Globus pallidus (tissue), 1 donor: ENCODE measurements at places on chromosomes 3 and 15.
A peak's percentile ranks its signal among the peaks of the same experiment; 100 is the strongest.

DNA sequence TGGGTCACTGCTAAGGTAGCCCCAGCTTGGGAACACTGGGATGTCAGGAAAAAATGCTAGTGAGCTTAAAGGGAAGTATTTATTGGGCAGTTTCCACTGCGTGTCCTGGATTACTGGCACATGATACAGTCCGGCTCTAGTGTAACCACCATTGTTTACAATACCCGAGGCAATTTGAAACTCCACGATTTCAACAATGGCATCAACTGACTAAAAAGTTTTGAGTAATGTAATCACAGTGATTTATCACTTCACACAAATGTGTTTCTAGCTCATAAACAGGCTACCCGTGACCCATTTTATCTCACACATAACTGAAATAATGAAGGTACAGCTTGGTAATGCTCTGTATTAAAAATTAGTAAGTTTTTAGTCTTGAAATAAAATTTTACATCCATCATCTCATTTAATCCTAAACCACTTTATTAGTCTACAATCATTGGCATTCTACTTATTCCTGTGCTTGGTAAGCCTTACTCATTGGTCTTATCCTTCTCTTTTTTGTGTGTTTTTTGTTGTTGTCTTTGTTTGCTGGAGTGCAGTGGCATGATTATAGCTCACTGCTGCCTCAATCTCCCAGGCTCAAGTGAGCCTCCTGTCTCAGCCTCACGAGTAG, 7.6 kb downstream of the ZMAT3 start:
- no peak for DNase-seq

- peak; percentile 60 for DNase-seq
These were observed 4.9 kb downstream of the TMED3 start for GRCh38 chr15:79315623-79316328.

GRCh38 chr3:180287703-180288102, 251.0 kb upstream of the PEX5L start:
- DNase-seq, result no peak

- DNase-seq, result no peak
These were observed 73.1 kb upstream of the LRTM1 start for GRCh38 chr3:55000953-55001352.

GRCh38 chr15:100464256-100464655, 64.5 kb downstream of the CERS3 start:
- no peak for DNase-seq

DNA sequence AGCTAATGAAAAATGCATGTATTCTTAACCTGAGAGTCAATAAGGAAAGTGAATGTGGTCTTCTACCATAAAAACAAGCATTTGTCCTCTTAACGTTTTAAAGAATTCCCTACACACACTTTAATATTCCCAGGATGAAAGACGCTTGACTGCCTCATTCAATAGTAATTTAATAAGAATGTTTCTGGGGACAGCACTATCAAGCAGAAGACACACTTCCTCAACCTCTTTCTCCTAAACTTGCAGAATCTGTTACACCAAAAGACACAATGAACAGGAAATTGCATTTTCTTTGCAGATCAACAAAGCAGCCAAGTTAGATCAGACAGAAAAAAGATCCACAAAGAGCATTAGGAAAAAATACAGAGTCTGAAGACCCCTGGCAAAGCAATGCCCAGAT, 97.7 kb downstream of the PLCH1 start:
- no peak for DNase-seq

DNA sequence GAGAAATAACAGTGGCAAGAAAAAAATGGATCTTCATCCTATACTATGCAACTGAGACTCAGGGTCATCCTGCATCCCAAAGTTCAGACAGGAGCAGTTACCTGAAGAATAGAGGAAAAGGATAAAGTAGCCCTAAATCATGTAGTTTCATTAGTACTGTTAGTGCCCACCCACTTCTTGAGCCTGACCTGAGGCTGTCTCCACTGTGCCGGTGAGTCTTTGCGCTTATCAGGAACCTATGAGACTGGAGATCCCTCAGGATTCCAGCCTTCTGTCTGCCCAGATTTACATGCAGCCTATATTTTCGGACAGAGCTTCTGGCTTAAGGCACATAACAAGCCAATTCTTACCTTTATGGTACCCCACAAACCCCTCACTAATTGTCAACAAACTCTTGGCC, 791.6 kb downstream of the ROBO1 start:
- DNase-seq, result no peak

DNA sequence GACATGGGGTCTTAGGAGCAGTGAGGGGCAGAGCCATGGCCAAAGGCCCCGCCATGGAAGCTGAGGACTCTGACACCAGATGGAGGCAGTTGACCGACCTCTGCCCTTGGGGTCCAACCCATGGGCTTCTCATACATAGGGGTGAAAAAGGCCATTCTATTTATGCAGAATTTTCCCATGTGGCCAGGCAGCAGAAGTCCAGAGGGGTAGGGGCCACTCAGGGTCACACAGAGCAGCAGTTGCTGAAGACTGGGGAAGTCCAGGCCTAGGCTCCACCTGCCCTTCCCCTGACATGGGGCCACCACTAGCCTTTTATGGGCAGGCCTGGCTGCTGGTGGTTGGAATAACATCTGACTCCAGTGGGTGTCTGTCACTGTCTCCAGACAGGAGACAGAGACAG, 6.4 kb downstream of the PRSS50 start:
- DNase-seq, result no peak

- no peak for DNase-seq
These were observed 562.7 kb downstream of the GBE1 start for GRCh38 chr3:81198756-81199155.

- no peak for DNase-seq
These were observed 7.6 kb downstream of the XCR1 start for GRCh38 chr3:46019707-46020106.

DNA sequence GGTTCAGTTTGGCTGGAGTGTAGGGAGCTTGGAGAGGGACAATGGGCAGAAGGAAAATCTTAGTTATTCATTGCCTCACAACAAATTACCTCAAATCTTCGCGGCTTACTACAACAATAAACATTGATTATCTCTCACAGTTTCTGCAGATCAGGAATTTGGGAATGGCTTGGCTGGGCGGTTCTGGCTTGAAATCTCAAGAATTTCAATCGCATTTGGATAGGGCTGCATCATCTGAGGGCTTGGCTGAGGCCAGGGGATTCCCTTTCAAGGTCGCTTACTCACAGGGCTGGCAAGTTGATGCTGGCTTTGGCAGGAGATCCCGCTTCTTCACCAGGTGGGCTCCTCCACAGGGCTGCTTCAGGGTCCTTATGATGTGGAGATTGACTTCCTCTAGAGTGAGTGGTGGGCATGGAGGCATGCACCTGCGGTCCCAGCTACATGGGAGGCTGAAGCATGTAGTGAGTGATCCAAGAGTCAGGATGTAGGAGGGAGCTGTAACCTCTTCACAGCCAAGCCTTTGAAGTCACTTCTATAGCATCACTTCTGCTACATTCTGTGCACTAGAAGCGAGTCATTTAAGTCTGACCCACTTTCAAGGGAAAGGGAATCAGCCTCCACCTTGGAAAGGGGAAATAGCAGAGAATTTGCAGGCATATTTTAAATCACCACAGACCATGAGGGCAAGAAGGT, 63.1 kb downstream of the CDC25A start:
- no peak for DNase-seq

- no peak for DNase-seq
These were observed 27.2 kb downstream of the EXD1 start for GRCh38 chr15:41203395-41203794.

- DNase-seq, result no peak
These were observed 217.5 kb downstream of the RAP2B start for GRCh38 chr3:153379516-153379915.

DNA sequence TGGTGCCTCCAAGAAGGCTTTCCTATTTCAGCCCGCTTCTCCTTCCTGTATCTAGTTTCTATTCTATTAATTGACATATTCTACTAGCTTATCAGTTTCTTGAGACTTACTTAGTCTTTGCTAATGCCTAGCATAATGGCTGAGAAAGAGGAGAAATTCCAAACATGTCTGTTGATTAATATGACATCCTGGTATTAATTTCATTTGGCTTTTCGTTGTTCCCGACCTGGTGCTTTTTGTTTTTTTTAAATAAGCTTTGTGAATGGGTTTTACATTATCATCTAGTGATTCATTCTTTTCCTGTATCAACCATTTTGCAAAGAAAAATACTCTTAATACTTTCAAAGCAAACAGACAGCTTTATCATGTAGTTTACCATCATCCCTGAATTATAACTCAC, 13.1 kb downstream of the WDR53 start:
- no peak for DNase-seq

DNA sequence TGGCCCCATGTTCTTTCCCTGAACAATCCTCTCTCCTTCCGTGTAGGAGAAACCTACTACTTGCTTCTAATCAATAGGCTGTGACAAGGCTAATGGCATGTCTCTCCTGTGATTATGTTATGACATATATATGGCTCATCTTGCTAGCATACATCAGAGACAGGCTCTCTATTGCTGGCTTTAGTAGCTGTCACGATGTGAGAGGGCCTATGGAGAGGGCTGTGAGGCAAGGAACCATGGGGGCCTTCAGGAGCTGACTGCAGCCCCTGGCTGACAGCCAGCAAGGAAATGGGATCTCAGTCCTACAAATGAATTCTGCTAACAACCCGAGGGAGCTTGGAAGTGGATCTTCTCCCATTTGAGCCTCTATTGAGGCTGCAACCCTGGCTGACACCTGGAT, 96.3 kb downstream of the EOMES start:
- no peak for DNase-seq

GRCh38 chr15:48800811-48801455, 9.9 kb downstream of the CEP152 start:
- peak; percentile 57 for DNase-seq

DNA sequence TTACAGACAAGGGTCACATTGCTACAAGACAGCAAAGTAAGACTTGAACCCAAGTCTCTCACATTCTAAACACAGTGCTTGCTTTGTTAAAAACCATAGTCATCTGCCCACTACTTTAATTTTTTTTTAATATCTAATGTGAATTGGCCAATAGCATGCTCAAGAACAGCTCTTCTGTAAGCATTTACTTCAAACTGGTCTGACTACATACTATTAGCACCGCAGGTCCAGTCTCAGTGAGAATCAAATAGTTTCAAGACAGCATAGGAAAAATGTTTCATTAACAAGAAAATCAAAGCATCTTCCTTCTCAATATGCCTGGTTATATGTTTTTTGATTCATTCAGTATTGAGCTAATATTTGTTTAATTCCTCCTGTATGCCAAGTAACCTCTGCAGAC, 419.9 kb downstream of the ERC2 start:
- no peak for DNase-seq
